NCI-H446 treated with DMSO at 0.1 percent for 48 hours (cell line): ENCODE measurements at places on chromosomes 12 and 14.

DNA sequence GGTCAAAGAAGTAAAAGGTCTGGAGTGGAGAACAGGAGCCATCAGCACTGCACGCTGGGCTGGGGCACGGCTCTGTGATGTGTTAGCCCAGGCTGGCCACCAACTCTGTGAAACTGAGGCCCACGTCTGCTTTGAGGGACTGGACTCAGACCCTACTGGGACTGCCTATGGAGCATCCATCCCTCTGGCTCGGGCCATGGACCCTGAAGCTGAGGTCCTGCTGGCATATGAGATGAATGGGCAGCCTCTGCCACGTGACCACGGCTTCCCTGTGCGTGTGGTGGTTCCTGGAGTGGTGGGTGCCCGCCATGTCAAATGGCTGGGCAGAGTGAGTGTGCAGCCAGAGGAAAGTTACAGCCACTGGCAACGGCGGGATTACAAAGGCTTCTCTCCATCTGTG is 7.1 kb downstream of the SUOX start:
- no peak for DNase-seq

DNA sequence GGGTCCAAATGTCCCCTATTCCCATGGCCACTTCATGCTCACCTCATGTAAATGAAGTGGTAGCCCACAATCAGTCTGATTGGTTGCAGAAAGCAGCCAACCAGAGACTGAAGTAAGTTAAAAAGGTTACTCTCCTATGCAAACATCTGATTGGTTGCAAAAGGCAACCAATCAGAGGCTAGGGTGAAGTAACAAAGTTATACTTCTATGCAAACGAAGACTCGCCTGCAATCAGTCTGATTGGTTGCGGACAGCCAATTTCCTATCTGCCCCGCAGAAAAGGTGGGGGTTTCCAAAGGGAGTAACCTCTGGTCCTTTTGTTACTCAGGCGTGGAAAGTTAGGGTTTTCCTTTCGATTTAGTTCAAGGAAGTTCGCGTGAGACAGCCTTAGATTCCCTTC is 208.1 kb upstream of the NEDD1 start:
- DNase-seq = no peak

GRCh38 chr12:53204351-53204750 is 2.7 kb downstream of the ITGB7 start:
- DNase-seq = no peak

- DNase-seq = no peak
These were observed 12.1 kb downstream of the VASH1 start for GRCh38 chr14:76773188-76773885.

DNA sequence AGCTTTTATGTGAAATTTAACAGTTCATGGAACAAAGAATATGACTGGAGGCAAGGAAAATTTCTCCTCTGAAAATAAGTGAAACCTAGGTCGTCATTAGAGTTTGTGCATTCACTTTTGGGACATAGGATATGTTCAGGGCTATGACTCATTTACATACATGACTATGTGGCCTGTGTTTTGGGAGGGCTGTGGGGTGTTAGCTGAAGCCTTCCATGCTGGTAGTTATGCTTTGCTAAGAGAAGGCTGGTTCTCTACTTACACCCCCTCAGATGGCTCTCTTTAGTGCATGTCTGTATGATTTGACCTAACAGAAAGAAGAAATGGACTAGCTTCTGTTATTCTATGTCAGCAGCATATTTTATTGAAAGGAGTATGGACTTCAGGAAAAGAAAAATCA is 416.5 kb upstream of the GARIN6 start:
- no peak for DNase-seq

GRCh38 chr12:94922561-94922960 is 80.9 kb downstream of the NDUFA12 start:
- DNase-seq = no peak

DNA sequence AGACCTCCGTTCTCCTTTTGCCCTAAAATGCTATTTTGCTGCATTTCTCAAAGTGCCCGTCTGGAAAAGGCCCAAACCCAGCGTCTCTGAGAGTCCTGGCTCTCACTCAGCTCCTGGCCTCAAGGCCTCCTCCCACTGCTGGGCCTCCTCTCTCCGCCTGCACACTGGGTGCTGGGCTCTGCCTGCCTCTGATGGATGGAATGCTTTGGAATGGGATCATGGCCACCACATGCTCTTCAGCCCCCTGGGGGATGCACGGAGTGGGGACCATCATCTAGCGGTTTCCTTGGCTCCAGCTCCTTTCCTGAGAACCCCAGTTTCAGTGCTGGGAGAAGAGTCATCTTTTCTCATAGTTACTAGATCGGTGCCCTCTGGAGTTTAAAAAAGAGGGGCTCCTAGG is 65.2 kb downstream of the KDM2B start:
- DNase-seq = no peak

DNA sequence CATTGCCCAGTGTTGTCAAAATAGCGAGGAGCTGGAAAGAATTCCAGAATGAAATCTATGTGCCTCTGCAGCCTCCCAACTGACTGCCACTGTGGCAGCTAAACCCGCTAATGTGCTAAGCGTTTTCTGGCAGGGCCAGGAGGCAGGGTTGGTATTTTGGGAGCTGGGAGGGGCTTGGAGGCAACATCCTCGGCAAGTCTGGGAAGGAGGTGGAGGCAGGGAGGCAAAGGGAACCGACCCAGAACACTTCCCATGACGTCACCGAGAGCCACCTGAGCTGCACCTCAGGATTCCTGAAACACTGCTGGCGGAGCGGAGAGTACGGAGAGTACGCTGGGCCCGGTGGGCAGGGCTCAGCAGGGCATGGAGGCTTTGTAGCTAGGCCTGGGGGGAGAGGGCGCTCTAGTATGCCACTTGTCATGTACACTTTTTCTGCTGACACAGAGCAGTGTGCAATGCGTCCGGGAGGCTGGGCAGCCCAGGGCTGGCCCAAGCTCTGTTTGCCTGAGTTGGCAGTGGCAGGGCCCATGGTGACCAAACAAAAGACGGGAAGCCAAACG is 81.5 kb downstream of the DPF3 start:
- no peak for DNase-seq

DNA sequence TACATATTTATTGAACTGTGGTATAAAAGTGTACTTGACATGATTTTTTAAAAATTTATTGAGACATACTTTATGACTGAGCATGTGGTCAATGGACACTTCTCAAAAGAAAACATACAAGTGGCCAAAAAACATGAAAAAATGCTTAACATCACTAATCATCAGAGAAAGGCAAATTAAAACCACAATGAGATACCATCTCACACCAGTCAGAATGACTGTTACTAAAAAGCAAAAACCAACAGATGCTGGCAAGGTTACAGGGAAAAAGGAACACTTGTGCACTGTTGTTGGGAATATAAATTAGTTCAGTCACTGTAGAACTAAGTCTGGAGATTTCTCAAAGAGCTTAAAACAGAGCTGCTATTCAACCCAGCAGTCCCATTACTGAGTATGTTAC is 1177.6 kb downstream of the GALC start:
- no peak for DNase-seq

GRCh38 chr14:37091651-37092050 is 80.8 kb downstream of the SLC25A21 start:
- DNase-seq = no peak

DNA sequence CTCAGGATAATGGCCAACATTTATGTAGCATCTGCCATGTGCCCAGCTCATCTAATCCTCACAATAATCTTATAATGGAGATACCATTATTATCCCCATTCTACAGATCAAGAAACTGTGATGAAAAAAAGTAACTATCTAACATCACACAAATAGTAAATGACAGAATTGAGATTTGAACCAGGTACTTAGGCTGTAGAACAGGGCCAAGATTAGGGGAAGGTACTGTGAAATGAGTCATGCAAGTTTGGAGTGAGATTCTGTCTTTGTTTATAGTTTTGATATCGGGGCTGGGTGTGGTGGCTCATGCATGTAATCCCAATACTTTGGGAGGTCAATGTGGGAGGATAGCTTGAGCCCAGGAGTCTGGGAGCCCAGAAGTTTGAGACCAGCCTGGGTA is 1.3 kb upstream of the GNPTAB start:
- DNase-seq = no peak

GRCh38 chr12:18723752-18724151 is 14.1 kb downstream of the PLCZ1 start:
- DNase-seq = no peak

GRCh38 chr12:102769323-102769916 is 147.6 kb downstream of the PAH start:
- no peak for DNase-seq

- no peak for DNase-seq
These were observed 51.1 kb downstream of the SYNE3 start for GRCh38 chr14:95465358-95465757.

DNA sequence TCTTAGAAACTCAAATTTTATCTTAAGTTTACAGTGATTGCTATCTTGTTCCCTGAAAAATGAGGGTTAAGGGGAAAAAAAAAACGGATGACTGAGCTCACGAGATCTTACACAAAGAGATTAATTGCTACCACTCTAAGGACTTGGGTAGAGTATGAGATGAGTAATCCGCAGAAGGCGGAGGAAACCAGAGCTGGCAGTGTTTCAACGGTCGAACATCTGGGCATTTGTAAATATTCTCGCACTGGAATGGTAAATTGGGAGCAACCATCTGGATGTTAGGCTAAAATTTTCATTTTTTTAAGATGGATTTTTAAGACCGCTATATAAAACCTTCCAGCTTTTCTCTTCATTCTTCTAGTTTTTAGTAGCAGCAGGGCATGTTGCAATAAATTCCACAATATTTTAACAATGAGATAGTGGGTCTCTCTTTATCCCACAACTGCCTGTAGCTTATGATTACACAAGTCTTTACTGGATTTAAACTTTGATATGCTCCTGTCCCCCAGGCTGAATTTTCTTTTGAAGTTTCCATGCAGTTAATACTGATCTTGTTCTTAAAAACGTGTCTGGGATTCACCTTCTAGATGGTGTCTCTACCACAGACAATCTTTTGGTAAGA is 1324.1 kb downstream of the AACS start:
- no peak for DNase-seq

- no peak for DNase-seq
These were observed 248.5 kb downstream of the IPO8 start for GRCh38 chr12:30447061-30447750.

DNA sequence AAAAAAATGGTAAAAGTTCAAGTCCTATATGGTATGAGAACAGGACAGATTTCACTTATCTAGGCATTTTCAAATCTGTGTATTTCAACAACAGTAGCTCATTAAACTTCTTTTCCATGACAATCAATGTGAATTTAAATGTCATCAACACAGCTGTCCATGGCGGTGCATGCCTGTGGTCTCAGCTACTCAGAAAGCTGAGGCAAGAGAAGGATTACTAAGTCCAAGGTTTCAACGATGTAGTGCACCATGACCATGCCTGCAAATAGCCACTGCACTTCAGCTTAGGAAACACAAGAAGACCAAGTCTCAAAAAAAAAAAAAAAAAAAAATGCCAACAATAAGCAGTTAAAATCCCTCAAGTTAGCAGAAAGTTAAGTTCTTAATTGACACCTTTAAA is 214.6 kb downstream of the C12orf50 start:
- no peak for DNase-seq

DNA sequence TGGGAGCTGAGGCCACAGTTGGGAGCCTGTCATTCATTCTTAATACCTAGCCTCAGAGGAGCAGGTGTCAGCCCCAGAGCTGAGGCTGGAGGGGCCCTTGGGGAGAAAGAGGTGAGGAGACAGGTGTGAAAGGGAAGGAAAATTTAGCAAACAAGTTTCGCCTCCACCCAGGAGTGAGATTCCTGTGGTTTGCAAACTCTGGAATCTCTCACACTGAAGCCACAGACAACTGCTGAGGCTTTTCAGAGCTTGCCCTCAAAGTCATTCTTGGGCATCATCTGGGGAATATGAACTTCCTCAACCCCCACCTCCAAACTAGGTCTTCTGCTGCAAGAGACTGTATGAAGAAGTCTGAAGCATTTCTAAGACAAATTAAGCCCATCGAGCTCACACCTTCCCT is 589.5 kb upstream of the TBX3 start:
- no peak for DNase-seq
